ENCODE measurements at places on chromosomes 3 and 15.

DNA sequence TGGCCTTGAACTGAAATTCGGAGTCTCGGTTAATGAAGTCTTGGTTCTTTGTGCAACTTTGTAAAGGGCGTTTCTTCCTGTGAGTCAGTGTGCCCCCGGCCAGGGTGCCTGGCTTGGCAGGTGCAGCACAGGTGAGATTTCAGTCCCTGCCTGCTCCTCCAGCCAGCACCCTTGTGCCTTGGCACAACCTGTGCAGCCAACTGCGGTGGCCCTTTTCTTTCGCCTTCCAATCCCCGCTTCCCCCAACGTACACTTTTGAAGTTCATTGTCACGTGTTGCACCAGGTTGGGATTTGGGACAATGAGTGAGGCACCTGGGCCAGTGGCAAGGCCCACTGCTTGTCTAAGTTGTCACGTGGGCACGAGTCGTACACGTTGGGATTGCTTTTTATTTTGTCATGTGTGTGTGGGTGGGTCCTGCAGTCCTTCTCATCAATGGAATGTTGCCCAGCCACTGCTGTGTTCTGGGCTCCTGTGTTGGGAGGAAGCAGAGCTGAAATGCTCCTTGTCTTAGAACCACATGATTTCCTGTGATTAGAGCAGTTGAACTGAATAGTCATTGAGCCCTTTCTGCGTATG, 242.9 kb upstream of the BHLHE40 start:
- DNase-seq, result peak; percentile 46

DNA sequence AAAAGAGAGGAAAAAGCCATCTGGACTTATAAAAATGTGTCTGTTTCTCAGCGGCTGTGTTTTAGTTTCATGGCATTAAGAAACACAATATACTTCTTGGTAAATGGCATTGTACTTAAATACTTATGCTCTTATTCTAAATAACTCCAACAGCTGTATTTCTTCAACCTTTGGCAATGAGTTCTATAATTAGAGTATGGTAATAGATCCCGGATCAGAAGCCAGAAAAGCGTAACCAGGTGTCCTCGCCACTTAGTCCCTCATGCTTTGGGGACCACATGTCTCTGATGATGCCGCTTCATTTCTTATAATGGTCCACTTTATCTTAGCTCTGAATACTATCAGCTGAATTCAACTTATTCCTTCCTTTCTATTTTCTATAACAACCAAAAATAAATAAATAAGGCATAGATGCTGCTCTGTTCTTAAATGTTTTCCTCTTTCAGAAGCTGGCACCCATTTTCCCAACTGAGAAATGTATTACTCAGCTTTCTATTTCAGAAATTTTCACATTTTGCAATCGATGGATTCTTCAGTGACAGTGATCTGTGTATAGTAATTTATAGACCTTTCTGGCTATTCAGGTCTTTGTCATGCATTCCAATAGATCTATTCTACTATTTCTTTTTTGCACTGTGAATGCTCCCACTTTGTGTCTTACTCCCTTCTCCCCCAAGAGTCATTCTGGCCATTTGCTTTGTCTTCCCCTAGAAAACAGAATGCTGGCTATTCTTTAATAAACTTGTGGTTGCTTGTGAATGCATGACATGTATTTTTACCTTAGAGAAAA, 87.6 kb upstream of the KBTBD8 start:
- no peak for DNase-seq

GRCh38 chr3:106092792-106093191, 224.0 kb upstream of the CBLB start:
- DNase-seq, result no peak

GRCh38 chr3:173793963-173794362, 396.4 kb downstream of the NLGN1 start:
- no peak for DNase-seq

- no peak for DNase-seq
Observed at GRCh38 chr3:112699436-112699978, 58.6 kb upstream of the CCDC80 start.

DNA sequence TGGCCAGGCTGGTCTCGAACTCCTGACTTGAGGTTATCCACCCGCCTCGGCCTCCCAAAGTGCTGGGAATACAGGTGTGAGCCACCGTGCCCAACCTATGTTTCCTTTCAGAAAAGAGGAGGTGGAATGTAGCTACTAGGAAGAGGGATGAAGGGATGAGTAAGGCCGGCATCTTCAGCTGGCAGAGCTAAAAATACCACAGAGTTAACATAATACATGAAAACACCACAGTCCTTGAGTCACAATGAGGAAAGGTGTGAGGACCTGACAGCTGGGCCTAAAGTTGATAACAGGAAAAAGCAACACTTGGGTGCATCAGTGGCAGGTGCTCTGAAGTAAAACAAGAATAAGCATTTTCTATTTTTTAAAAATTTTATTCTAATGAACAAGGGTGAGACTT, 392.2 kb downstream of the DIPK2A start:
- DNase-seq, result no peak

- no peak for DNase-seq
Observed at GRCh38 chr3:71102111-71102983, 481.2 kb downstream of the FOXP1 start.

- no peak for DNase-seq
Observed at GRCh38 chr3:56885879-56886278, 84.1 kb upstream of the ARHGEF3 start.

- no peak for DNase-seq
Observed at GRCh38 chr15:69782809-69783208, 314.9 kb downstream of the TLE3 start.
